ENCODE measurements at places on chromosomes 12 and 14.

DNA sequence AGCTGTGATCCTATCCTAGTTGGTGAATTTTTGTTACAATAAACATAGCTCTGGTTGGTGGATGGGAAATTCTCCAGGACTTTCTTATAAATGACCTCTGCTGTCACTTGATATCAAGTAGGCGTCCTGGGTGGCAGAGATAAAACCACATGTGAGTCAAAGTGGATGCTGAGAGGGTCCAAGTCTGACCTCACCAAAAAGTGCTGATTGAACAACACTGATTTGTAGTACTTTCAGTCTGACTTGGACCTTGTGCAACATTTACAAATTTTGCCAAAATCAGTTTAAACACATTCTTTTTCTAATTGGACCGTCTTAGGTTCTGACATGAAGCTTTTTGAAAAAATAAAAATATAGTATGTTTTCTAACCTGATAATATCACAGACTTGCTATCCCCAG is 585.6 kb downstream of the GALC start:
- DNase-seq, result no peak

DNA sequence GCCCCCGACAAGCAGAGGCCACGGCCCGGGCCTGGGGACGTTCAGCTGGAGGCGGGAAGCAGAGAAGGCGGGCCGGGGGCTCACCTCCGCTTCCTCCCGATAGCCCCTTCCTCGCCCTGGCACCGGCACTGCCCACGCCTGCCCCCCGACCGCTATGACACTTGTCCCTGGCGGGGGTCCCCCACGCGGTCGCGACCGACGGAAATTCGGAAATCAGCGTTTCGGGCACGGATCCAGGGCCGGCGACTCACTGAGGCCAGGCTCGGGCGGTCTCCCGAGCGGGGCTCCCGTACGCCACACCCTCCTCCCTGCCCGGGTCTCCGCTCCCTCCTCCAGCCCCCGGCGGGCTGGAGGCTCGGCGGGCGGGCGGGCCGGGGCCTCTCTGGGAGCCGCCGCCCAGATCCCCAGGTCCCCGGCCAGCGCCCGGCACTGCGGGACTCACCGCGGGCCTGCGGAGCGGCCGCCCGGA is 581 bp downstream of the PITPNM2 start:
- DNase-seq, result no peak

- no peak for DNase-seq
These were observed 69.2 kb downstream of the NOVA1 start for GRCh38 chr14:26528415-26529182.

- DNase-seq, result no peak
These were observed 211.0 kb upstream of the FAR2 start for GRCh38 chr12:28938056-28938455.

GRCh38 chr14:75725481-75725880 is 64.4 kb downstream of the TTLL5 start:
- DNase-seq, result no peak

DNA sequence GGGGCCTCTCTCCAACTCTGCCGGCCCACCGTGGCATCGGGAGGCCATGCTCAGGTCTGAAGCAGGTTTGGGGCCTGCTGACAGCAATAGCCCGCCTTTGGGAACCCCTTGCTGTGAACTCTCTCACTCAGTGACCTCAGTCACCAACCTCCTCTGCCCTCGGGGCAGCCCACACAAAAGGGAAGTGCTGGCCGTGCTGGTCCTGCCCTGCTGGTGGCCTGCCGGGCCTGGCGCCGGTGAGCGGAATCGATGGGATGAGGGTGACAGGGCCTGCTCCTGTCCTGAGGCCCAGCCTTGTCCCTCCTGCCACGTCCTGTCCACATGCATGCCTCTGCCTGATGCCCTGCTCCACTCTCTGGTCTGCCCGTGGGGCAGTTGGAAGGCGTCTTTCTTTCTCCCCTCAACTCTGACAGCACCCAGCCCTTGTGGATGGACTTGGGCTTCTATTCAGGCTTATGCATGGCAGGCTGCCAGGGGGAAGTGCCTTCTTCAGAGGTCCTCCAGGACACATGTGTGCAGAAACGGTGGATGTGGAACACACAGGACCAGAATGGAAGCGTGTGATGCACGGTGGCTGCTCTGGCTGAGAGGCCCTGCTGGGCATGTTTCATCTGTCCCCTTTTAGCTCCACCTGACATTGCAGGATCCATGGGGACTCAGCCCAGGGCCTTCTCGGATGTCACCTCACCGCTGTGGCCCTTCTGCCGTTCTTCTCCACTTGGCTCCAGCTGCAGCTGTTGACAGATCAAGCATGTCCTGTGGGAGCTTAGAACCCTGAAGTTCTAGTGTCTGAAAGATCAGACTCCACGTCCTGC is 31.9 kb downstream of the IL31 start:
- no peak for DNase-seq

DNA sequence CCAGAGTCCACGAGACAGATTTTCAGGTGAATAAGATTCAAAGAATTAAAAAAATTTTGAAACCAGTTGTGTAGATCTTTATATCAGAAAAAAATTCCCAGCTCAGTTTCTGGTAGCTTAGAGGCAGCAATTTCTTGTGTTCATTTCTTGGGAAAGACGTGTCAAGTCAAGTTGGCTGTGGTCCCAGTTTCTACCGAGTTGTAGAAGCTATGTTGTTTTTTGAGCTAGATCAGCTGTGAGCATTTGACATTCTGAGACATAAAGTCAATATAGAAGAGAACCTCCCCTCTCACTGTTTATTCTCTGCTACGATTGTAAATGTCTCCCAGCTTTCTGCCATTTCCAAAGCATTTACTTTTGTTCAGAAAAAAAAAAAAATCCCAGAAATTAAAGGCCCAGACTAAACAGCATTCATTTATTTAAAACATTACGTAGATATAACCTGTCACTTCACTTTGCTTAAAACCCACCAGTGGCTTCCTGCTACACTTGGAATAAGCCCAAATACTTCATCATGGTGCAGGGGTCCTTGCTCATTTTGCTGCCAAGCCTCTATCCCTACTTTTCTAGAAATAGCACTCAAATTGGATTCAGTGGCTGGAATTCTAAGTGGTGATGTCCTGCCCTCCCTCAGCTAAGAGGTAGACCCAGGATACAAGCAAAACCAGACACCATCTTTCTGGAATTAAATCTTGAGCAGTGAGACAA is 20.6 kb upstream of the PYGL start:
- DNase-seq, result no peak

DNA sequence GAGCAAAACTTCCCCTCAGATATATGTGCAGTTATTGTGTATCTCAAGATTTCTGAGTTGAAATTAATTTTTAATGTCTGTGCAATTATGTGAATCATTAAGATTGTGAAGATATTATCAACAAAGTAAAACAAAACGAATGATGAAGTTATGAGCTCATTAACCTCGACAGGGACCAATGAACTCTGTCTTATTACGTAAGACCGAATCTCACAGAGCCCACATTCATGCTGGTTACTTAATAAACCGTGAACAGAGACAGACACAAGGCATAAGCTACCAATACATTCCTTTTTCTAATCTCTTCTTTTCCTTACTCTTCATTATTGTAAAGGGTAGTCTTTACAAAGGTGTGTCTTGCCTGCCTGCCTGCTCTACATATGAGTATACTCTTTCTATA is 568.7 kb downstream of the RPS29 start:
- no peak for DNase-seq

DNA sequence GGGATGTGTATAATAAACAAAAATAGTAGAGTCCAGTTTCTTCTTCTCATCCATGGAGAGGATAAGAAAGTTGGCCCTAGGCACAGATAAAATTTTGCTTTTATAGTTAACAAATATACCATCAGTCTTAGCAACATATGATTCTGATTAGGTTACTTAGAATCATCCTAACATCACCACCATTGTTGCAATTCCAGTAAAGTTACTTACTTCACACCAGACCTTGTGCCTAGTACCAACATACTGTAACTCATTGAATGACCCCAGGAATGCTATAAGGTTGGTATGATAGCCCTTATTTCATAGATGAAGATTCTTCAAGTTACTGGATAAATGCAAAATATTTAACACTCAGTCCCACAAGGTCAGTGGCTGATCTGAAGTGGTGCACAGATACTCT is 183.8 kb upstream of the ATP2B1 start:
- no peak for DNase-seq

- peak; percentile 34 for DNase-seq
These were observed 4.6 kb downstream of the MTRFR start for GRCh38 chr12:123237646-123238329.

DNA sequence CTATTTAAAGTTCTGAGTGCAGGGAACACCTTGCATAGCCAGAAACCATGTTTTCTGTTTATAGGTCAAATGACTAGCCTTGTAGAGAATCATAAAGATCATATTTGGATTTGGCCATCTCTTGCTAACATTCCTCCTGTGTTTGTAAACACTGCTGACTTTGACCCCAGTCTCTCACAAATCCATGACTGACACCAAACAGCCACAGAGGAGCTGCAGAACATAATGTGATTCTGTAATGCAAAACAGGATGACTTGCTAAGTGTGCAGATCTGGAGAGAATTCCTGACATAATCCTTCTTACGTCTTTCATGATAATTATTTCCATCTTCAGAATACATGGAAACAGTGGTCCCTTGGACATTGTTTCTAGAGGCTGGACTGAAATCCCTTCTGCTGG is 211.8 kb downstream of the BMP4 start:
- DNase-seq, result no peak

GRCh38 chr14:71931492-71932228 is 569 bp upstream of the RGS6 start:
- DNase-seq, result no peak

DNA sequence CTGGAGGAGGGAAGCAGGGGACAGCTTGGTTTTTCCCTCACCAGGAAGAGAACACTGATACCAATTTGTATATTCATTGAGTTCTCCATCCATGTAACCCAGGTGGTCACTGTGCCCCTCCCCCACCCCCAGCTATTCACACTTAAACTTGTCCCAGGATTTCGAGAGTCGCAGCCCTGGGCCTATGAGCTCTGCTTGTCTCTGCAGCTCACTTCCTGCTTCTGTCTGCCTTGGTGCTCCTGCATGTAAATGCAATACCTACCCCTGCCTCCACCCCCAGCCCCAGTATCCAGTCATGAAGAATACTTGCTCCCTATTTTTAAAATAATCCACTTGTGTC is 452.2 kb downstream of the BCL11B start:
- DNase-seq, result no peak

DNA sequence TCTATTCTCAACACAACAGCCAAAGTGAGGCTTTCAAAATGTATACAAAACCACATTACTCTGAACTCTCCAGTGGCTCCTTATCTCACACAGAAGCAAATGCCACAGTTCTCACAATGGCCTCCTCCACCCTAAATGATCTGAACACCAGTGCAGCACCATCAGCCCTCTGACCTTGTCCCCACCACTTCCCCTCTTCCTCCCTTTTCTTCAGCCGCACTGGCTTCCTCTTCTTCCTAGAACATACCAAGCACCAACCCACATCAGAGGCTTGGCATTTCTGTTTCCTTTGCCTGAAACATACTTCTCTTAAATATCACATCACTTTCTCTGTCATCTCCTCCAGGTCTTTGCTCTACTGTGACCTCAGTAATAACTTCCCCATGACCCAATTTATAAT is 66.3 kb downstream of the GPR135 start:
- no peak for DNase-seq

GRCh38 chr14:64293976-64294671 is at the start of gene ESR2:
ESR2 (minus strand) TSS chr14:64294371; CDS start chr14:64282985, 11,386 bp downstream.
- peak; percentile 49 for DNase-seq

DNA sequence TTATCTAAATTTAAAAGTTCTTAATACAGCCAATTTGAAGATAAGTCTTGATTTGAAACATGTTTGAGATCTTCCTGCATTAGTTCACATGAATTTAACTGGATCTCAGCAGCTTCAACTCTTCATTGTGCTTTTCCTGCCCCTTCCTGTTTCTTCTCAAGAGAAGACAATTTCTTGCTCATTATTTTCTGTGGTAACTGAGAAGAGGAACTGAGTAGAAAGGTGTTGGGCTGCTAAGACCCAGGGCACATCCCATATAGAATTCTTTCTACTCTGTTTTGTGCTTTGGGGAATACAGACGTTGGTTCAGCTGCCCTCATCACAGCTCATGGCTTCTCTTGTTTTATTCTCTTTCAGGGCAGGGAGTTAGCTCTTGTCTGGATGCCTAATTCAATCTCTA is 110.2 kb downstream of the SNAPC1 start:
- no peak for DNase-seq

- DNase-seq, result no peak
These were observed 22.2 kb upstream of the LRTM2 start for GRCh38 chr12:1797991-1798640.

GRCh38 chr12:114093520-114093919 is 127.4 kb upstream of the RBM19 start:
- no peak for DNase-seq

DNA sequence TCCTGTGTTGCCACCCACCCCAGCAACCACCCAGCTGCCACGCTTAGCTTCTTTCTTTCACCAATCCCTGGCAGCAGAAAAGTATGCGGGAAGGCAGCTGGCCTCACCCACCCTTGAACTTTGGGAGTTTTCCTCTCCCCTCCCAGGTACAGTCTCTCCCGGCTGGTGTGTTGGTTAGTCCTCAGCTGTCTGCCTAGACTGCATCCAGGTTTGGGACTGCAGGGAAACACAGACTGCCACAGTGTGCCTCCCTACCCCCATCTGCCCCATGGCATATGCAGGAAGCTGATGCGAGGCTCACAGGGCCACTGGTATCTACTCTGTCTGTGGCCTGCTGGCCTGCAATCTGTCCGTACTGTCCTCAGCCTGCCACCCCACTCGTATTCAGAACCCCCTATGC is 2.1 kb downstream of the CD9 start:
- DNase-seq, result no peak

- DNase-seq, result no peak
These were observed 3.8 kb downstream of the LRP1 start for GRCh38 chr12:57131896-57132744.

- no peak for DNase-seq
These were observed 88.8 kb upstream of the ATP2B1 start for GRCh38 chr12:89797436-89797835.

DNA sequence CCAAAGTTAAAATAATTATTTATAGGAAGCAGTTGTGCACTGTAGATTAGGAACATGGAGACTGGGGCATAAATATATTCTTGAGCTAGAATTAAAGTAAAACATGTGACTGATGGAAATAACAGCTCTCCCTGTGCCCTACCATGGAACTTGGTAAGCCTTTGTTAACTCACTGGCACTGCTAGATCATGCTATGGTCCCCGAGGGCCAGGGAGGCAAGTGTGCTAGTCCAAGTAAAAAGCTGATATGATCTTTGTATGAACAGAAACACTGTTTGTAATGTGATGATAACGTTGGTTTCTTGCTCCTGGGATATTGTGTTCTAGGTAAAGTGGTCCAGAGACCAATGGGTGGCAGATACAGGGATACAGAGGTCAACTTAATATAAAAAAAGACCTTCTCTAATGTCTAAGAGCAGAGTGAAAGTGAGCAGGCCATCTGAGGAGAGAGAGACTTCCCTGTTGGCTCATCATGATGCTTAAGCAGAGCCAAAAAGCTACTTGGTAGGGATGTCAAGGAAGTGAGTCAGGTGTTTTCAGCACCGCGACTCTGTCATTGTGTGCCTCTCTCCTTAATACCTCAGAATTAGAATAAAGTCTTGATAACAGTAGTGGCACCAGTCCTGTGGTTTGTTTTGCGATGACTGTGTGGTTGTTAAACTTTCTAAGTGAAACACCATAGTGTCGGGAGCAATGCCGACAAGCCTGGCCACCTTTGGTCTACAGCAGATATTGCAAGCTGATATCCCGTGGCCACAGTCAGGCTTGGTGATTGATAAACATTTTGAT is 27.6 kb downstream of the BICD1 start:
- no peak for DNase-seq

Data from NCI-H1092 treated with DMSO at 0.1 percent for 48 hours (cell line).